ENCODE measurements at places on chromosomes 4 and X. TPM values are rescaled to one million over a fixed set of nuclear protein-coding genes. Genes with fewer than 3 reads are reported as not detected.

DNA sequence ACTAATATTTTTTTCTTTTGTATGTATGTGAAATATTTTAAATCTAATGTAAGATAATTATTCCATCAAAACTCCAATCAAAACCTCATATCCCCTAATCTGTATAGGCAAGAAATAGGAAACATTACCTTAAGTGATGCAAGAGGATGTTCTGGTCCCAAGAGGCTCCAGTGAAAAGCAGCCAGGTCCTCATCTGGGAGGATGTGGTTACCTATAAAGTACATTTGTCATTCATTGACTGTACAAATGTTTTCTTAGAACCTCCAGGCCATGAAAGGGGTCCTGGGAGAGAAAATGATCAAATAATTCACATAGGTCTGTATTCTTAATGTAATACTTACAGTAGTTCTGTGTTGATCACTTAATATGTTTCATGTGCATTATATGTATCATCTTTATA, 25.5 kb downstream of the FAM120C start:
- DNase-seq: no peak

GRCh38 chr4:155846929-155847328, 19.1 kb downstream of the ASIC5 start:
- no peak for DNase-seq

GRCh38 chr4:139643042-139643895, 22.4 kb upstream of the MGST2 start:
- DNase-seq: no peak

- DNase-seq: no peak
Observed at GRCh38 chr4:103493450-103494159, 226.2 kb downstream of the TACR3 start.

GRCh38 chrX:55758033-55758432, 40.5 kb downstream of the RRAGB start:
- DNase-seq: no peak

- no peak for DNase-seq
Observed at GRCh38 chr4:152468408-152468807, 67.5 kb downstream of the FBXW7 start.

GRCh38 chr4:52982946-52983340, 120.8 kb downstream of the RASL11B start:
- DNase-seq: no peak

DNA sequence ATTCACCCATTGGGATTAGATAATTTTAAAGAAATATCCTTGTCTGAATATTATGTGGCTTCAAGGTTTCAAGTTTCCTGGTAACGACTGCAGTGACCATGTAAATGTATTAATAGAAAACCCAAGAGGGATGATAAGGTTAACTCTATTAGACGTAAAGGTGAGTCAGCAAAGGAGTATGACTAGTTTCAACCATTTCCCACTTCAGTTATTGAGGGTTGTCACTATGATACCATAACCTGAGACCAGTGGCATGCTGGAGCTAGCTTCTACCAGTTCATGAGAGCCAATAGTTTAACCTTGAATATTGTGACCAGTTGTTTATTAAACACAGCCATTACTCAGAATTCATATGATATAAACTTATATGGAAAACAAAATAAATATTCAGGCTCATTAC, 270.1 kb downstream of the TMA16 start:
- no peak for DNase-seq

- DNase-seq: no peak
Observed at GRCh38 chr4:115609631-115610030, 496.2 kb upstream of the NDST4 start.

GRCh38 chr4:21592970-21593670, 355.5 kb downstream of the KCNIP4 start:
- no peak for DNase-seq

GRCh38 chr4:55122235-55122634, 3.2 kb downstream of the KDR start:
- no peak for DNase-seq

- DNase-seq: no peak
Observed at GRCh38 chr4:77742054-77742453, 77.1 kb downstream of the CNOT6L start.

DNA sequence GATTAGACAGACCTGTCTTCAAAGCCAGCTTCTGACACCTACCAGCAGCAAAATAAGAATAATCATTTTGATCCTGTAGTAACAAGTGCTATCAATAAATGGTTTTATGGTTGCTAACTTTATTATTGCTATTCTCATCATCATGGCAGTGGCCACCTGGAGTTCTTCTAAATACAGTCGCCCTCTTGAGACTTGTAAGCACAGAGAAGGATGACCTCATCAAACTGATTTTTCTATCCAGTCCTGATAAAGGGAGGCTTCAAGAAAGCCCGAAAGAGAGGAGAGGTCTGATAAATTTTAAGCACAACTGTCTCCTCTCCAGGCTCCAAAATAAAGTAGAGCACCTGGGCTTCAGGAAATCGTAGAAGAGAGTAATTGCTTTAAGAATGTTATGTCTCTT, 286.4 kb downstream of the USP46 start:
- DNase-seq: no peak

DNA sequence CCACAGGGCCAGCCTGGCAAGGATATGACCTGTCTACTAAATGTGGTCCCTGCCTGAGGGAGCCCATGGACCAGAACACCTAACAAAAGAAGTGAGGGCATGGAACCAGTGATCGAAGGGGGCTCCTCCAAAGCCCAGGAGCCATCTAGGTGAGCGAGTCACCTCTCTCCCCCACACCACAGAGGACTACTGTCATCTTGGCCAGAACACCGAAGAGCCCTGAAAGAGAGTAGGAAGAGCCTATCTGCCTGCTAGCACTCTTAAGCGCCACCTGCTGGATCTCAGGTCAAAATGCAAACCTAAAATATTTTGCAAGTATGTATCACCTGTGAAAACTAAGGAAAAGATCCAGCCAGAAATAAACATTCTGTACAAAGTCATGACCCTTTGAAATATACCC, 137.9 kb upstream of the ZXDB start:
- no peak for DNase-seq

GRCh38 chrX:76109654-76110053, 63.2 kb upstream of the PBDC1 start:
- DNase-seq: no peak

- no peak for DNase-seq
Observed at GRCh38 chrX:1528186-1528883, 8.7 kb downstream of the P2RY8 start.

- no peak for DNase-seq
Observed at GRCh38 chr4:2754848-2755819, 1.0 kb downstream of the TNIP2 start.

GRCh38 chrX:65688403-65688871, 21.0 kb downstream of the MSN start:
- no peak for DNase-seq

DNA sequence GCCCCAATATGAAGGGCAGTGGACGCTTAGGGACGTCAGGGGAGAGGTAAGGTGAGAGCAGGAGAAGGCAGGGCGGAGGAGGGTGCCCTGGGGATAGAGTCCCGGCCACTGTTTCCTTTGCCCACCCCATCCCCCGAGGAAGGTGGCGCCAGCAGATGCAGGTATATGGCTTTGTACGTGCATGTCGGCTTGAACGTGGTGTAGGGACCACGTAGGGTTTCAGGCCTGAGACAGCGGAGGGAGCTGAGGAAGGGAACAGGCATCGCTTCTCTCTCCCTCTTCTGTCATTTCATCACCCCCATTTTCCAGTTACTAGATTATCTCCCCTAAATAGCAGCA, 97.9 kb downstream of the PHKA2 start:
- no peak for DNase-seq

DNA sequence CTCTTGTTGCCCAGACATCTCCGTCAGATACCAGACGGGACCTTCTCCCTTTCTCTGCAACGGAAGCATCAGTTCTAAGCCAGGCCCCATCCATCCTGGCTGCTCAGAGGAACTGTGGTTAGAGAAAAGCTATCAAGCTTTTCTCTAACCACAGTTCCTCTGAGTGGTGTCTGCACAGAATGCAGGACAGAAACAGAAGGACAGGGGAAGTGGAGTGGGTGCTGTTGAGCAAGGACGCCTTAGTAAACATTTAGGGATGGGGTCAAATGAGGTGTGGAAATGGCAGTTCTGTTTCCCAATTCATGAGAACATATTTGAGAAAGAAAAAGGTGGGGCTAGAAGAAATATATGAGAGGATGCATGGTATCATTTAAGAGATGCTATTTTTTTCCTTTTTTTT, 283.8 kb downstream of the CRLF2 start:
- no peak for DNase-seq

GRCh38 chrX:150872773-150873336, 25.6 kb downstream of the CD99L2 start:
- no peak for DNase-seq

GRCh38 chr4:156388826-156389225, 435.2 kb upstream of the CTSO start:
- DNase-seq: no peak

- DNase-seq: no peak
Observed at GRCh38 chrX:71637848-71638247, 19.5 kb upstream of the CXCR3 start.

DNA sequence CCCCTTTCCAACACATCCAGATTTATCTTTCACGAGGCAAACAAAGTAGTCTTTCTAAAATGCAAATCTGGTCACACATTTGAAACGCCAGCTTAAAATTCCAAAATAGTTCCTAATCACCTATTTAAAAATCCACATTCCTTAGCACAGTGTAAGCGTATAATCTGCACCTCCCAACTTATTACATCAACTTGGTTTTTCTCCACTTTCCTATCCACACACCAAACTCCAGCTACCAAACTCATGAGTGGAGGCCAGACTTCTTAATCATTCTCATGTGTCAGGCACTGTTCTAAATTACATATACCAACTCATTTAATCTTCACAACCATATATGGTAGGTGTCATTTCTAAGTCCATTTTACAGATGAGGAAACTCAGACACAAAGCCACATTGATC, 33.8 kb downstream of the ENOX2 start:
- DNase-seq: no peak

- DNase-seq: no peak
Observed at GRCh38 chrX:124736553-124737270, 390.3 kb downstream of the SH2D1A start.

GRCh38 chr4:74391890-74392475, 27.0 kb downstream of the EREG start:
- no peak for DNase-seq

- DNase-seq: no peak
Observed at GRCh38 chr4:8070736-8071718, 87.6 kb downstream of the ABLIM2 start.

DNA sequence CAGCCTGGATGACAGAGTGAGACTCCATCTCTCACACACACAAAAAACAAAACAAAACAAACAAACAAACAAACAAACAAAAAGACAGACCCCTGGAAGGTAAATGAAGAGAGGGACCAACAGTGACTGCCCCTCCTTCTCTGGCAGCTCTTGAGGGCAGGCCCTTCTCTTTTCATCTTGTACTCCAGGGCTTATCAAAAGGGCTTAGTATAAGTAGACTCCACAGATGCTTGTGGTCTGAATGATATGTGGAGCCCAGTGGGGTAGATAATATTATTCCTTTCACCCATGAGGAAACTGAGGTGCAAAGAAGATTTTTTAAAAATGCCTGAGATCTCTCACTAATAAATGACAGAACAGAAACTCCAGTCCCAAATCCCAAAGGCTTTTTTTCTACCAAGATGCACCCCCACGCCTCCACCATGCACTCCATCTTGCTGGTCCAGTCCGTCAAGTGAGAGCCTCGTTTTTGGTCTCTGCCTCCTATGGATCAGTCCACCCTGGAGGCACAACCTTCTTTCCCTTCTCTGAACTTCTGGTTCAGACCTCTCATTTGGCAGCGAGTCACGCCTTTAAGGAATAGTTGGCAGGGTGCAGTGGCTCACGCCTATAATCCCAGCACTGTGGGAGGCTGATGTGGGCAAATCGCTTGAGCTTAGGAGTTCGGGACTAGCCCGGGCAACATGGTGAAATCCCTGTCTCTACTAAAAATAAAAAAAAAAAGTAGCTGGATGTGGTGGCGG, 17.0 kb upstream of the CHRNA9 start:
- DNase-seq: no peak

GRCh38 chr4:52799813-52800212, 48.6 kb upstream of the ERVMER34-1 start:
- no peak for DNase-seq

- no peak for DNase-seq
Observed at GRCh38 chr4:75142850-75143249, 209.9 kb downstream of the PARM1 start.

DNA sequence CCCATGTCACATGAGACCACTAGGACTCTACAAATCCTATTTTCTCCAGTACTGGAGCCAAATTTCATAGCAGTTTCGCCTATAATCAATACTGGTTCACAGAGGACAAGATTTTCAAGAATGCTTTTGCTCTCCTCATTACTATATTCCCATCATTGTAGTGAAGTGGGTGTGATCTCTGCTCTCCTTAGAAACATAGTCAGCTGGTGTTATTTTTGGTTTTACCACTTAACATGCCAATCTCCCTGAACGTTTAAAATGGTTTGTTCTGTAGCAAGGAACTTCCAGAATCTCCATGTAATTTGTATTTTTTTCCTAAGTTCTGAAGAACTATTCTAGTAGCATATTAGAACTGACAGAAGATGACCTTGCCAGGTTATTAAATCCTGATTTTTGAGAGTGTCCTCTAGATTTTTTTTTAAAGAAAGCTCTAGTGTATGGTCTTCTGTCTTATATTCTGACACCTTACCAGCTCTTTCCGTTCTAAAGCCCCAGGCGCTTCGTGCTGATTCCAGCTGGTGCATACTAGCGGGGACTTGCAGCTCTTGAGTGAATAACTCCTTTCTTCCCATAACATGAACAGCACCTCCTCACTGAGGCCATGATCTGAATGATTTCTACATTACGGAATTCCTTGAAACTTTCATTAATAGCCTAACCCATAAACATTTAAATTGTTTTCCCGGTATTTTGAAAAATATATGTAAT, 1372.9 kb downstream of the TECRL start:
- no peak for DNase-seq

GRCh38 chrX:150155436-150156035, 207.6 kb upstream of the MAMLD1 start:
- peak; percentile 40 for DNase-seq

DNA sequence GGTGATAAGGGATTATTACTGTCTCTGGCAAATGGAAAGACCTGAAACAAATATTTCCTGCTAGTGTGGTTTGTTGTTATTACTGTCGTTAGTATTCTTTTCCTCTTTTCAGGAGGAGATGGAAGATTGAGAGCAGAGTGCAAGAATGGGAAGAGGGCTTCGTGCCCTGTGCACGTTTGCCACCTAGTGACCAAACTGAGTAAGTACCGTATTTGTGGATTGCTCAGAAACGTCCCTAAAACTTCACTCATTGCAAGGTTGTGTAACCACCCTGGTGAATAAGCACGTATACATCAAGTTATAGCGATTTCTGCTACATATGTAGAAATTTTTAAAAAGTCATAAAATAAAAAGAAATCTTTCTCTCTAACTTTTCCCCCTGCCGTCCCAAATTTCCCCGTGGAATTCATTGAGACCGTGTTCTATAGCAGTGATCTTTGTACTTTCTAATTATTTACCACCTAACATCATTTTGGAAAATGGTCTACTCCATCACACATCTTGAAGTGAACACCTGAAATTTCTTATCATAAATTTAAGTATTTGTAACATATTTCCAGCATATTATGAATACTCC, 24.3 kb downstream of the LINC00632 start:
- DNase-seq: no peak

The SMARCA1 gene
- total RNA-seq: 29.8 TPM

The MAGED1 gene
- total RNA-seq: 68.3 TPM

The CTPS2 gene
- 5.7 TPM for total RNA-seq

The CPZ gene
- total RNA-seq: 1.2 TPM

The ANXA3 gene
- total RNA-seq: 39.6 TPM

The TMEM144 gene
- total RNA-seq: 13.4 TPM

The GCNA gene
- total RNA-seq: 1.5 TPM

The SSX1 gene
- not detected for total RNA-seq

The TRPC3 gene
- total RNA-seq: 0.25 TPM

The ARL9 gene
- not detected for total RNA-seq

The TSPAN7 gene
- total RNA-seq: 20.0 TPM

All from left ventricle myocardium superior (tissue), 1 donor.